Caki2 (cell line): ENCODE measurements at places on chromosomes 2 and 18.

DNA sequence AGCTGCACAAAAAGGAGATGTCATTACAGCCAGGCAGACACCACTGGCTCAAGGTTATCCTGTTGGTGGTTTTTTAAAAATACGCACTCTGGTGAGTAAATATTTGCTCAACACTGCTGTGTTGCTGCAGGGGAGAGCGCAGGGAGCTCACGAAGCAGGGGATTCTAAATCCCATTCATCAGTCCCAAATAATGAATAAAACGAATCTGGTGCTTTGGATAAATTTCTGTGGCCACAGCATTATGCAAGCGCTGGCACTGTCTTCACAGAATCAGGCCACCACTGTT lies 256.2 kb downstream of the HDAC4 start:
- DNase-seq: no peak

DNA sequence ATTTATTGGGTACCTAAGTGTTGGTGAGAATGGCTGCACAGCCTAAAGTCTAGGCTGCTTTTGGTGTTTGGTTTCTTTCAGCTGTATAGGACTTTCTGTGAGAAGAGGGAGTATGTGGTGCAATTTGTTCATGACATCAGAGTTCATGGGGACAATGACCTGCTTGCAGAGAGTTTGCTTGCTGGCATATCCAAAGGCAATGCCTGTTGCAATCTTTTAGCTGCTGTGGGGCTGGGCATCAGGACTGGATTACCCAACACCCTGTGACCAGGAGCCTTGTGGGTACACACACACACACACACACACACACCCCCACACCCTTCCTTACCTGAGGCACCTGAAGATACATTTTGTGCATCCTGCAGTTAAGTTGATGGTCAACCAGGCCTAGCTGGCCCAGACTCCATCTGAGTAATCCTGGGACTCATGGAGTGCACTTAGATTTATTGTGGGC lies 68.4 kb downstream of the LIPG start:
- DNase-seq: no peak

DNA sequence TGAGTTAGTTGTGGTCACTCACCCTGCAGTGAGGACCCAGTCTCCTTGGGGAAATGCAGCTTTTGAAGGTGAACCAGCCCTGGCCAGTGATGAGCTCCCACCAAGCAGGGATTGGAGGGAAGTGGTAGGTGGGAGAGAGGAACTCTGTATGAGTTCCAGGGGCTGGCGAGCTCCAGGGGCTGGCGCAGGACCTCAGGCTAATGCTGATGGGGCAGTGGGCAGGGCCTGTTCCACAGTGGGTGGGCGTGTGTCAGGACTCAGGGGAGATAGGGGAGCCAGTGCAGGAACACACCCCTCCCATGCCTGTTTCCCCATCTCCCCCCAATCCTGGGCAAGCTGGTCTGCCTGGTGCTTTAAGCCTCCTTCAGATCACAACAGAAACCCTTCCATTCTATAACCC lies 208.4 kb downstream of the DYSF start:
- no peak for DNase-seq

DNA sequence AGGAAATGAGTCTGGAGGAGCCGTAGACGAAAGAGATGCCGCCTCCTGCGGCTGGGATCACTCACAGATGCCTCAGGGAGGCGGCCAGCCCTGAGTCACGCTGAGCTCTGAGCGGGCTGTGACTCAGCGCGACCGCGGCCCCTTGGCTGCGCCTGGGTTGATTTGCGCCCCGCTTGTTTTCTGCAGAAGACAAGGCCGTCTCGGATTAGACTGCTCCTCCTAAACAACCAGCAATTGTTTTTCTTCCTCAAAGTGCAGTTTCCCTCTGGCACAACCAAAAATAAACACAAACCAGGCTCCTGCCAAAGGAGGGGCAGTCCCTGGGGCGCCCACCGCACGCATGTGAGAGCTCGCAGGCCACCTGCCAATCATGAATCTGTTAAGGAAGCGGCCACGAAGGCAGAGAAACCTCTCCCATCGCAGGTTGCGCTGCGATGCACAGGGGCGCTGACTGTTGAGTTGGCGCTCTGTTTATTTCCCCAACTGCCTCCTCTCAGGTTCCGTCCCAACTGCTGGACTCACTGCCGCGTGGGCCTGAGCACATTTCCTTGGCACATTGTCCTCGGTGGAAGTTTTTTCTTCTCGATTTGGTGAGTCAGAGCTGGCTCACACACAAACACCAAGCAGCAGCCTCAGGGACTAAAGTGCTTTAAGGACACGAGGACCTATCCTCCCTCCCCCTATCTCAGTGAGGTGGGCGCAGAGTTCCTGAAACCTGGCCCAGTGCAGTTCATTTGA lies 85.2 kb upstream of the NDUFV2 start:
- DNase-seq: peak; percentile 94

DNA sequence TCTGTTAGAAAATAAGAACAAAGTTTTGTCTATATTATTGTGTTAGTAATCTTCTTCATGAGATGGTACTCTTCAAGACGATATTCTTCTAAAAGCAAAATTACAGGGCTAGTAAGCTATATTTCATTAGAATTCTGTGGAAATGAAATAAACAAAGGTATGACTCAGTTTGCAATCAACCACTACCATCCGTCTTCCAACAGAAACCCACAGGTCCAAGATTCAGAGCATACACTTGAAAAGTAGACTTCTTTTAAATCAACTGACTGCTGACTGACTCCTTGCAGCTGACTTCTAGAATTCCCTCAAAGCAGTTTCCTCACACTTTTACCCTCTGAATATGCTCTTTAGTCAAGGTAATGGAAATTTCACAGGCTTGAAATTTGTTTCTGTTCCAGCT lies 193.7 kb downstream of the GCA start:
- no peak for DNase-seq

- DNase-seq: no peak
Measured at GRCh38 chr18:59800897-59801296, 98.9 kb upstream of the PMAIP1 start.

- no peak for DNase-seq
Measured at GRCh38 chr2:118853651-118854291, 6.3 kb upstream of the EN1 start.

GRCh38 chr2:222576171-222577081 lies 79.5 kb downstream of the FARSB start:
- DNase-seq: no peak

GRCh38 chr2:180017784-180018183 lies 10.7 kb upstream of the CWC22 start:
- peak; percentile 16 for DNase-seq

DNA sequence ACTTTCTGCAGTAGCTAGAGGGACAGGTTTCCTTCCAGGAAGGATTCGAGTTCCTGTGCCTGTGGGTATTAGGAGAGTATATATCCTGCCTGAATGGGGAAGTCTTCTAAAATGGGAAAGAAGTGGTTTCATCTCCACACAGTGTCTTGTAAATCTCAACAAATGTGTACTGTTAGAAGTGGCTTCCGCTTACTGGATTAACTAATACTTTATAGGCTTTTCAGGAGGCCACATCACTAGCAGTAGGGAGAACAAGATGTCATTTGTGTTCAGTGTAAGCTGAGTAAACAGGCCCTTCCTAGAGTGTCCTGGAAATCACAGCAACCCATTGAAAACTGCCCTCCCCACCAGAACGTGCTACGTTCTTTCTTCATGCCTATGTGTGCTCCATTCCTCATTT lies 12.5 kb upstream of the POLR1B start:
- no peak for DNase-seq

DNA sequence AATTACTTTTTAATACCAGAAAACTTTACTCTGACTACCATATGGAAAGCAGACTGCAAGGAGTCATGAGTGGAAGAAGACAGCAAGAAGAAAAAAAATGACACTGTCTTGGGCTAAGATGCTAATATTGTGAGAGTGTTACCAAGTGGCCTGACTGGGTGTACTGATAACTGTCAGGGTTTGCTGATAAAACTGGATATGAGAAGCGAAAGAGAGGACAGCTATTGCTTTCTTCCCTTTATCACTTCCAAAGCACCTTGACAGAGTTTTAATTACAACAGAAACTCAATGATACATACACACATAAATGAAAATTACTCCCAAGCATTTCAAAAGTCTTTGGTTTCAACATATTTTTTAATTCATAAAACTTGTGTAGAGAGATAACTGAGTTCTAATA lies 368.5 kb downstream of the ZEB2 start:
- DNase-seq: no peak

GRCh38 chr18:45642238-45642637 lies 27.0 kb downstream of the SLC14A2 start:
- no peak for DNase-seq

GRCh38 chr2:86225581-86225980 lies 26.3 kb downstream of the MRPL35 start:
- DNase-seq: no peak

DNA sequence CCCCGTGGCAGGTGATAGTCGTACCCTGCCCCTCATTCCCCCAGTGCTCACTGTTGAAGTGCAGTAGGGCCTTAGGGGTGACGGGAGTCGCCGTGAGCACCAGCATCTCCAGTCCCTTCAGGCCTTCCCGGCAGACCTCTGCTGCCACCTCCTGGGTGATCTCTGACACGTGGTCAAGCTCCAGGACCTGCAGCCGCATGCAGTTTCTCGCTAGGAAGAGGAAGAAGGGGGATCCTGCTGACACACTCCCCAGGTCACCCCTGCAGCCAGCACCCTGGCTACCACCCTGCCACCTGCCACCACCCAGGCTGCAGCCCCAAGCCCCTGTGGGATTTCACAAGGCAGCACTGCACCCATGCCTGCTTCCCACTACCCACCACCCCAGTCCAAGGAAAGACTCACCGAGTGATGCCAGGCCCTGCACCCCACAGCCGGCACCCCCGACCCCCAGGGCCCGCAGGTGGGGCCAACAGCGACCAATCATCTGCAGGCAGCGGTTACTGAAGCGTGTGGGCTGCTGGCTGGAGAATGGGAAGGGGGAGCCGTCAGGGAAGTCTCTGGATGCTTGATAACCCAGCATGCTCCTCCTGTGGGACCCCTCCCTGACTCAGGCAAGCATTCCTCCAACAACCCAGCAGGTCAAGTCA lies 23.8 kb downstream of the FBXO41 start:
- DNase-seq: peak; percentile 49

DNA sequence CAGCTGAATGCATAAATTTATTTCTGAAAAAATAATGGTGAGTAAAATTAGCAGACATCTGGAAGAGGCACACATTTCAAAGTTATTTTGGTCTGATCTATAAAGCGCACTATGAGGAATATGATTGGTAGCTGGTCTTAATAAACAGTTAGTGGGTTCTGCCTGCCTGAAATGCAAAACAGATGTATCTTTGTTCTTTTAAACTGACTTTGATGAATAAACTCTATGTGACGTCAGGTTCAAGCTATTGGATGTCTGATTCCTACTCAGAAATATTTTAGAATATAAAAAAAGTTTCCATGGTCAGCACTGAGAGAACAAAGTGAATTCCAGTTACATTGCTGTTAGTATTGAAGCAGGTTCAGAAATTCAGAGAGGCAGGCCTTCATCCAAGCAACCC lies 136.4 kb downstream of the TPGS2 start:
- no peak for DNase-seq

- no peak for DNase-seq
Measured at GRCh38 chr2:215358312-215358845, 46.5 kb downstream of the ATIC start.

DNA sequence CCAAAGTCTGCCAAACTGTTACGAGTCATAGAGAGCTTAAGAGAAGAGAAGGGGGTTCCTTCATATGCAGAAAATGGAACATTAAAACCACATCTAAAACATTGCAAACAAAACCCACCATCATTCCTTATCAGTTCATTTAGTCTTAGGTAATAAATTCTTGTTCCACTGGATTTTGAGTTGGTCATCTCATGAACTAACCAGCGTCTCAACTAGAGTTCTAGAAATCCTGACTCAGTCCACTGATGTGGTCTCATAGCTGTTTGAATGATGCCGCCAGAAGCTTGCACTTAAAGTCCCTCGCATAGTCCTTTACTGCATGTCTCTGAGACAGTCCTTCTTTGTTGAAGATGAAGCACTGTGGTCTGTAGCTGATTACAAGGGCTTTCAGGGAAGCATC lies 15.0 kb upstream of the CAB39 start:
- no peak for DNase-seq

DNA sequence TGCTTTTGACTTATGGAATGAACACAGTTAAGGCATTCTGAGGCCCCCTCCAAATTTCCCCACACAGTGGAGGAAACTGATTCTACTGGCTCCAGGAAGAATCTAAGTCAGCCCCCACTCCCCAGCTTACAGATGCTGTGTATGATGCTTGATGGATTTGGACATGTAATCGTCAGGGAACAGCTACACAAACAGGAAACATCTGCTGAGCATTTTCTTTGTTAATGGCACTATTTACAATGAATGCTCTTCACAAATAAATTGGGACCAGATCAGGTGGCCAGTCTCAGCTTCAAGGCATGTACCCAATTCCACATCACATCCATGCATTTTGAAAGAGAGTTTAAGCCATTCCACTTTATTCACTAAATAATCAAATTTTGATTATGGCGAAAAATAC lies 562.3 kb downstream of the SOX11 start:
- no peak for DNase-seq

DNA sequence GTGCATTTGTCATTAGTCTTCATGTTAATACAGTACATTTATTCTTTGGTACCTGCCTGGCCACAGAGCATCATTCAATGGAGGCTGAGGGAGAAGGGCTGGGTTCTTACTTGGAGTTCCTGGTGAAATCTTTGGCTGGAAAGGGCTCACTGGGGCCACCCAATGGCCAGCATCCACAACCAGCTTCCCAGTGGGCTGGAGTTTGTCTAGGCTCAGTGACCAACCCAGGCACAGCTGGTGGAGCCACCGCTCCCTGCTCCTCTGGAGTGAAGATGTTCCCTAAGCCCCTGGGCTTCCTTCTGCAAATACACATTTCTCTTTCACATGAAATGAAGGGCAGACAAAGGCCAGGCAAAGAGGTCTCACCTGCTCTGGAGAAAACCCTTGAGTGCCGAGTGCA lies 34.4 kb downstream of the EHD3 start:
- no peak for DNase-seq

- no peak for DNase-seq
Measured at GRCh38 chr2:239150125-239151011, 250.5 kb downstream of the HDAC4 start.

DNA sequence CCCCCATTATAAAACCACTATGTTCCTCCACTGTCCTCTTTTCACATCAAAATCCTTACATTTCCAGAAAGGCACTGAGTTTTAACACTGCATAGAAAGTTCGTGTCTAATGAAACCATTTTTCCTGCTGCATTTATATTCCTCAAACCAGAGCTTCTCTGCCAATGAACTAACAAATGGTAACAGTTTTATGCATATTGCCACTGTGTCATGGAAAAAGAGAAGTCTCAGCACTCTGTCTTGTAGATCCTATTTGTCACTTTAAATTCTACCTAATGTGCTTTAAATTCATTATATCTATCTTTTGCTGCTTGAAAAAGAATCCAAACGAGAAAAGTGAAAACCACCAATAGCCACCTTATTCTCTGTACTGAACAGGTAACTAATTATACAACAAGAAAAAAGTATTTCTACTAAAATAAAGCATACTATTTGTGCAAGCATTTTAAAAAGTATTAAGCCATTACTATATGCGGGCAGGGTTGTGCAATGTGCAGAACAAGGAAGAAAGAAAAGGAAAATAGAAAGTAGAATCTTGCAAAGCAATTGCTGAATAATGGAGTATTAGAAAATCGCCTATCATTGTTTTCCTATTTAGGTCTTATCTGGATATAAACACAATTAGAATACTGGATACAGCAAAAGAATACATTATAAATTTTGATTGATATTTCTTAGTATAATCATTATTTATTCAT lies 328.9 kb downstream of the ZEB2 start:
- DNase-seq: no peak

GRCh38 chr2:224933431-224933830 lies 108.8 kb downstream of the DOCK10 start:
- DNase-seq: no peak
